RPMI7951 (cell line): ENCODE measurements at places on chromosomes 11 and 22. TPM values are rescaled to one million over a fixed set of nuclear protein-coding genes. Genes with fewer than 3 reads are reported as not detected.

Gene HBB
- total RNA-seq: not detected in 2 replicates

- no peak for DNase-seq
Observed at GRCh38 chr11:64216879-64217278, 9.1 kb downstream of the TRPT1 start.

- peak; percentile 56 for DNase-seq
Observed at GRCh38 chr11:19938169-19938856, 222.0 kb downstream of the DBX1 start.

Gene LDLRAD3
- total RNA-seq: 3.8 TPM in 2 replicates

Gene IFITM10
- 4.3 and 6.6 TPM in 2 replicates for total RNA-seq

GRCh38 chr11:110089617-110090282, 3.4 kb upstream of the ZC3H12C start:
- DNase-seq: no peak
